ENCODE measurements at places on chromosomes 11 and 22. TPM values are rescaled to one million over a fixed set of nuclear protein-coding genes. Genes with fewer than 3 reads are reported as not detected.

- no peak for DNase-seq
Measured at GRCh38 chr11:45252134-45252856, 33.8 kb downstream of the SYT13 start.

DNA sequence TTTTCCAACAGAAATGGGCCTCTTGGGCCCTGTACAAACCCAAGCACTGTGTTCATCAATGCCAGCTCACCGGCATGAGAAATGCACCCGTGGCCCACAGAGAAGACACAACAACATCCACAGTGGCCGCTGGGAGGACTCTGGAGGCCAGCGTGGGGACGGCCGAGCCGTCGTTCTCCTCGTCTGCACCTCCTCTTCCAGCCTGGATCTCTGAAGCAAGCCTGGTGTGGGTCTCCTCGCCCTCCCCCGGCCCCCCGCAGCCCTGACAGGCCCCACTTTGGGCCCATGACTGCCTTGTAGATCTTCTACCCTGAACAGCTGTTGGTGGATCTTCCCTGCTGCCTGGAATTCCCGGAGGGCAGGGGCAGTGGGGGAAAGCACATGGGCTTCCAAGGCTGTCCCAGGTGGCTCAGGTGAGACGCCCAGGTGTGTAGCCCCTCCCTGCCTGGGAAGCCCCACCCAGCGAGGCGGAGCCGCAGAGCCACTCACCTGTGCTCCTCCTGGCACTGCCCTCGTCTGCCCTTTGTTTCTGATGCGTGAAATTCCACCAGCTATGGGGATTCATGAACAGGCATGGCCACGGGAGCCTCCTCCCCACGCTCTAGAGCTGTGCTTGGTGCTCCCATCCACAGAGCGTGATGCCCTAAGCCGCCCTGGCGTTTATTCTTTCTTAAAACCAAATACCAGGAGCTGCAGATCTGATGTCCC lies 225.9 kb downstream of the BRD1 start:
- no peak for DNase-seq

OR2AG1 gene
- polyA plus RNA-seq = 0.09 TPM

DNA sequence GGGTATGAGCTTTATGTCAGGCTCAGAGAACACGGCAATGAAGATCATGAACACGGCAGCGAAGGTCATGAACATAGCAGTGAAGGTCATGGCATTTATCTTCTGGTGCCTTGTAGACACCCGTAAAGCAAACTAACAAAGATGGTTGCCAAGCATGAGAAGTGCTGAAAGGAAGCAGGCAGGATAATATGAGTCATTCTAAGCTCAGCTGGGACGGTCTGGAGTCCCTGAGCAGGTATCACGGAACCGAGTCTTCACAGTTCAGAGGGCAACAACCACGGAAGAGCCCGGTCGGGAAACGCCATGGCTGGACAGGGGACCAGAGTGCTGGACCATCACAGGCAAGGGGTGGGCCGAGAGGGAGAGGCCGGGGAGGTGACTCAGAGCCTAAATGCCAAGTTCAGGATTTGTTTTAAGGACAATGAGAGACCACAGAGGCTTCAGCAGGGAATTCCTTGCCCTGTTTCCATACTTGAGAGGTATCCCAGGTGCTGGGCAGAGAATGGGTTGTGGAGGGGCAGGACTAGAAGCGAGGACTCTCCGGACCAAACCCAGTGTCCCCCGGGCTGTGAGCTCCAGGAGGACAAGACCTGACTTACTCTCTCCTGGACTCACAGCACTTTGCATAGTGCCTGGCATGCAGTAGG lies 13.1 kb upstream of the MS4A10 start:
- no peak for DNase-seq

UBQLN3 gene
- polyA plus RNA-seq = not detected

DNA sequence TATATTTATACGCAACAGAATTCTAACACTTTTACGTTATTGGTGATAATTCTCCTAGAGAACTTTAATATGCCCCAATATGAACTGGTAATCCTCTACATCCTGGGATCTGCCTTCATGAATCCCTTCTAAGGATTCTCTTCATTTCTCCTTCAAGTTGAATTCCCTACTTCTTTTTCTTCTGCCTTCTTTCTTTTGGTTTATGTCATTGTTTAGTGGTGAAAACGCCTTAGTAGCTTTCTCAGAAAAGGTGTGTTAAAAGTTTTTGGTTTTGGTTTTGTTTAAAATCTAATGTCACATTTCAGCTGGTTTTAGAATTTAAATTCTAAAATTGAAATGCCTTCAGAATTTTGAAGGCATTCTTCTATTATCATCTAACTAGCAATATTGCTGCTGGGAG lies 17.7 kb upstream of the RTL6 start:
- no peak for DNase-seq

DNA sequence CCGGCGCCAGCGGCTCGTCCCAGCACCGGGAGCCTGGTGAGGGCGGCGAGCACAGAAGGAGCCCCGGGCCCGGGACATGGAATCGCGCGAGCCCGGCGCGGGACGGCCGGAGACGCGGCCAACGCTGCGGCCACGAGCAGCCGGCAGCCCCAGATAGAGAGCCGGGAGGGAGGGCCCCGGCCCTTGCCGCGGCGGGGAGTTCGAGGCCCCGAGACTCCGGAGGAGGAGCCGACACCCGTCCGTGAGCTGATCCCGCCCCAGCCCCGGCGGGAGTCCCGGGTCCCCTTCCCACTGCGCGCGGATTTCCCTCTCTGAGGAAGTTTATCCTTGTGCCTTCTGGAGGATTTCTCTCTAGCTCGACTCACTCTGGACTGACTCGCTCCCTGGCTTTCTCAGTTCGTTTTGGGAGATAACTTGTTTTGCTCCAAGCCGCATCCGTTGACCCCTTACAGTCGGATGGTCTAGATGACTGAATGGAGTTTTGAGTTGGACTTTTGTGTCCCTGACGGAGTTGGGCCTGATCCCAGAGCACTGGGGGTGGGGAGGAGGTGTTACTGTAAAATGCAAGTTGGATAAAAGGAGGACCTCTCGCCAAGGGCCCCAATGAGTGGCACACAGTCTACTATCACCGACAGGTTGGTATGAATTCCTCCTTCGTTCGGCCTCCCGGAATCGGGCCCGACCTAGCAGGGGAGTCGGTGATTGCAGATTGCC lies 585 bp downstream of the ARHGEF12 start:
- no peak for DNase-seq

RFPL1 gene
- 1.2 TPM for polyA plus RNA-seq

DNA sequence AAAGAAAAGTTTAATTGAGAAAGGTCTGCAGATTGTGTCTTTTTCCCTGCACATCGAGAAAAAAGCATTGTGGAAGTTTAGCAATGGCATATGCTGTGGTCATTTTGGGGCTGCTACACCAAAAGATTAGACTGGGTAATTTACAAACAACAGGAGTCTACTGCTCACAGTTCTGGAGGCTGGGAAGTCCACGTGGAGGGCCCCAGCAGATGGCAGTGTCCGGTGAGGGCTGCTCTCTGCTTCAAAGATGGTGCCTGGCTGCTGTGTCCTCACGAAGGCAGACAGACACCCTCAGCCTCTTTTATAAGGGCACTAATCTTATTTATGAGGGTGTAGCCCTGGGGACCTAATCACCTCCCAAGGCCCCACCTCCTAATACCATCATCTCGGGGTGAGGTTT lies 21.1 kb downstream of the PHF21B start:
- DNase-seq = no peak

RASSF10 gene
- 31.5 TPM for polyA plus RNA-seq

GRCh38 chr11:25981998-25982397 lies 349.9 kb upstream of the ANO3 start:
- peak; percentile 74 for DNase-seq

OR6Q1 gene
- not detected for polyA plus RNA-seq

GRCh38 chr11:63942803-63943202 lies 4.0 kb downstream of the NAA40 start:
- DNase-seq = no peak

AGBL2 gene
- 14.9 TPM for polyA plus RNA-seq

DNA sequence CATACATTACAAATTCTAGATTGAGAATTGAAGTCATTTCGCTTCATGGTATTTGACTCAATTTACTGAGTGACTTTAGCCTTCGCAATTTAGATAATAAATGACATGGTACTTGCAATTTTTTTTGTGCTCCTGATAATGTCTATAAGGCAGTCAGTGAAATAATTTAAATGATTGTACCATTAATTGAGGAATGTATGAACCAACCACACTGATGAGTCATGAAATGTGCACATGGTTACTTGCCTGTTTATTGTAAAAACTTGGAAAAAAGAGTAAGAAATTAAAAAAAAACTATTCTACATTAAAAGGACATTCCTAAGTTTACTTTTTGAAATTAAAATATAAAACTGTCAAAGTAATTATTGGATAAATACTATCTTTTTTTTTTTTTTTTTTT lies 43.3 kb downstream of the DNAJC24 start:
- DNase-seq = no peak

GRCh38 chr11:108824545-108824944 lies 159.7 kb downstream of the DDX10 start:
- DNase-seq = no peak

DNA sequence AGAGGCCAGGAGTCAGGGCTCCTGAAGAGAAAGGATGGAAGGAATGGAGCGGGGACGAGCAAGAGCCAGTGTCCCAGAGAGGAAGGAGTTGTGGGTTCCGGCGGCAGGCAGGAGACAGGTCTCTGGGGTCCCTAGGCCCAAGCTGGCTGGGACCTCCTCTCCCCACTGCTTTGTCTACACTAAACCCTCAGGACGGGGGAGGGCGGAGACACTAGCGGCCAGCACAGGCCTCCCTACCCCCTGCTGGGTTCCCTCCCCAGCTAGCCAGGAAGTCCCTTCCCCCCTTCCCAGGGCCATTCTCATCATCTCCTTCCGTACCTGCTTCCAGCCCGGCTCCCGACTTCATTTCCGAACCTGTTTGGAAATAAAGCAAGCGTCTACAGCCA lies 79.5 kb downstream of the ST3GAL4 start:
- DNase-seq = no peak

DDI1 gene
- polyA plus RNA-seq = not detected

GRCh38 chr22:38613588-38613987 lies 42.6 kb downstream of the FAM227A start:
- no peak for DNase-seq

DNA sequence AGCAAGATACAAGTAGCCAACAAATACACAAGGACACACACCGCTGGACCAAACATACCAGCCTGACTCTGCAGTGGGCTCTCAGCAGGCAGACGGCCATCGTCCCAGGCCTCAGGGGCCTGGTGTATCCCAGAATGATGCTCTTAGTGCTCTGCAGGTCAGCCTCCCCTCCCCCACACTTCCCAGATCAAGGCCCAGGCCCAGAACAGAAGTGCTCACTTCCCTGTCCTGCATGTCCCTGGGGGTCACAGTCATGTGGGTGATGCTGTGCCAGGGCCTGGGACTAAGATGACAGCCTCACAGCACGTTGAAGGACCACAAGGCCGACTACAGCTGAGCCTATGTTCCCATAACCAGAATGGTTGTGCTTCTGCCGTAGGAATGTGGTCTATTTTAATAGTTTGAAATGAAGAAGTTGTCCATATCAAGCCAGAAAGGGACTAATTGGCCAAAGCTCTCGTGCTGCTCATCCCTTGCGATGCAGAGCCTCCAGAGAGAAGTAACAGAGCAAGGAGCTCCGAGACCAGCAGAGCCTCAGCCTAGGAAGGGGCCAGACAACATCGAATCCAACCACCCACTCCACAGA lies 48.6 kb downstream of the GAB4 start:
- no peak for DNase-seq

DNA sequence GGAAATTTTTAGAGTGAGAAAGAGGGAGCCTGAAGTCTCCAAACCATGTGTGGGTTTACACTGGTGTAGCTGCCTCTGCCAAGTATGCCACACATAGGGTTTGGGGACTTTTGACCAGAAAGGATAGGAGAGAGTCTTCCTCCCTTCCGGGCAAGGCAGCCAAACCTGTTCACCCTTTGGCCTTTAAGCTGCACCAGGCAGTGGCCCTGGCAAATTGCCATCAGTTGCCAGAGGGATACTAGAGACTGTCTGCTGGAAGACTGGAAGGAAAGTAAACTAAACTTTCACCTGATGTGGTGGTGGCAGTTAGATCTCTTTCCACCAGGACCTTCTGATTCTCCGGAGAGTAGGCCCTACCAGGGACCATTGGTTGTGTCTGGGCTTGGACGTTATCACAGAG lies 1263.2 kb downstream of the FAM181B start:
- DNase-seq = no peak

- DNase-seq = no peak
Measured at GRCh38 chr11:65504674-65505465, 6.0 kb downstream of the MALAT1 start.

DNA sequence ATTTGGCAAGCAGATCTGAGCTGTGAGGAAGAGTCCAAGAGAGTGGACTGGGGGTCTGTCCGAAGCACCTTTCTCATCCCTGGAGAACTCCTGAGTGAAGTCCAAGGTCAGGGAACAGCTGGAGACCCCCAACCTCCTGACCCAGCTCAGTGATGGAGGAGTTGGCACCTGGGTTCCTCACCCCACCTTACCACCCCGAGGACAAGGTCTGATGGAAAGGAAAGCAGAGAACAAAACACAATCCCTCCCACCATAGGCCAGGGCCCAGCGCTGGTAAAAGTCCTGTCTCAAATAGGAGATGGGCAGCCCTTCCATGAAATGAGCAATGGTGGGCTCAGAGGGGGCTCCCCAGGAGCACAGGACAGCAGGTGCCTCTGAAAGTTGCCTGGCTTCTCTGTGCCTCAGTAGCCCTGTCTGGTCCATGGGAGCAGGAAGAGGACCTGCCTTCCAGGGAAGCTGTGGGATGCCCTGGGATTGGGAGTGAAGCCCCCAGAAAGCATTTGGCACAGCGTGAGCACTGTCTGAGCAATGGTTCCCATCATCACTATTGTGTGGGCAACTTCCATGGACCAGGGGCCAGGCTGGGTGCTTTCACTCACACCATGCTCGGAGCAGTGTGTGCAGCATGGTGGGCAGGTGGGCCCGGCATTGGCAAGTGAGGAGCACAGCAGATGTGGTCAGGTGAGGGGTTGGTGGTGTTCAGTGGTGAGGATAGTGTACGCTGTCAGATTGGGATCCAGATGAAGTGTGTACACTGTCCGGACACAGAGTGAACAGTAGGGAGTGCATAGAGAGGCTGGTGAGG lies 7.5 kb downstream of the TRIM29 start:
- no peak for DNase-seq

- DNase-seq = no peak
Measured at GRCh38 chr11:75894036-75894585, 79.1 kb downstream of the UVRAG start.

FOSL1 gene
- polyA plus RNA-seq = 0.07 TPM

- no peak for DNase-seq
Measured at GRCh38 chr11:2752923-2753322, 53.1 kb upstream of the KCNQ1OT1 start.

- no peak for DNase-seq
Measured at GRCh38 chr11:112129656-112130055, 34.2 kb downstream of the IL18 start.

- DNase-seq = no peak
Measured at GRCh38 chr11:66491315-66491935, 11.2 kb downstream of the DPP3 start.

NCR3LG1 gene
- polyA plus RNA-seq = 1.4 TPM
